ENCODE measurements at places on chromosomes 4 and X.
A peak's percentile ranks its signal among the peaks of the same experiment; 100 is the strongest.

- DNase-seq = no peak
These were observed 18.4 kb upstream of the ANAPC4 start for GRCh38 chr4:25358515-25359275.

GRCh38 chrX:31547416-31547815 lies 475.6 kb upstream of the FTHL17 start:
- DNase-seq = no peak

DNA sequence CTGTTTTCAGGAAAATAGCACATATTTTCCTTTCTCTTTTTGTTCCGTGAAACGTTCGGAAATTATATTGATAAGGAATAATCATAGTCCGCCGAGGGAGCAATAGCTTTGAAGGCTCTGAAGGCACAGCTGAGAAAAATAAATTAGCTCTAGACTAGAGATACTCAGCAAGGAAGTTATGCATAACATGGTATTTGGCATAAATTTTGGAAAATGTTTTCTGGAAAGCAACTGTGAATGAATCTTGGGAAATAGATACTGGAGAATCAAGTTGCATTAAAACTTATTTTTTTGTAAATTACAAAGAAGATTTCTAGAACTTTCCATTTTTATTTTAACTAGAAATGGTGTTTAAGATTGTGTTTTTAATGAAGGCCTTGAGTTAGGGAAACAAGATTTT lies 92.4 kb downstream of the HPRT1 start:
- DNase-seq = no peak

- DNase-seq = no peak
These were observed 5.9 kb downstream of the BCOR start for GRCh38 chrX:40091691-40092421.

- DNase-seq = no peak
These were observed 20.0 kb upstream of the MBNL3 start for GRCh38 chrX:132508834-132509233.

- peak; percentile 33 for DNase-seq
These were observed 121.2 kb upstream of the NAP1L5 start for GRCh38 chr4:88818631-88819470.

DNA sequence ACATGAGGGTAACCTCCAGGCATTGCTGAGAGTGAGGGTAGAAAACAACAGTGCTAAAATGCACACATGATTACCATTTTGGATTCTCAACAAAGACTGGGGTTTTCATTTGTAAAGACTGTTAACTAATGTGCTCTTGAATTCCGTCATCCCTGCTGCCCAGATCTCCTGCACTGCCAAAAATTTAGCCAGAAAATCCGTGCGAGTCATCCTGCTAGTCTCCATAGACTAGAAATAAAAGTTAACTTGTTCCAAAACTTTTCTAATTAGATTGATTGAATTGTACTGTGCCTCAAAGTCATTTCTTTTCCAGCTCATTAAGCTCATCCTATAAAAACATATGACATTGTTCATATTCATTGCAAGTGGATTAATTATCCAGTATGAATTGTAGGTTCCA lies 99.8 kb downstream of the ARSF start:
- no peak for DNase-seq

DNA sequence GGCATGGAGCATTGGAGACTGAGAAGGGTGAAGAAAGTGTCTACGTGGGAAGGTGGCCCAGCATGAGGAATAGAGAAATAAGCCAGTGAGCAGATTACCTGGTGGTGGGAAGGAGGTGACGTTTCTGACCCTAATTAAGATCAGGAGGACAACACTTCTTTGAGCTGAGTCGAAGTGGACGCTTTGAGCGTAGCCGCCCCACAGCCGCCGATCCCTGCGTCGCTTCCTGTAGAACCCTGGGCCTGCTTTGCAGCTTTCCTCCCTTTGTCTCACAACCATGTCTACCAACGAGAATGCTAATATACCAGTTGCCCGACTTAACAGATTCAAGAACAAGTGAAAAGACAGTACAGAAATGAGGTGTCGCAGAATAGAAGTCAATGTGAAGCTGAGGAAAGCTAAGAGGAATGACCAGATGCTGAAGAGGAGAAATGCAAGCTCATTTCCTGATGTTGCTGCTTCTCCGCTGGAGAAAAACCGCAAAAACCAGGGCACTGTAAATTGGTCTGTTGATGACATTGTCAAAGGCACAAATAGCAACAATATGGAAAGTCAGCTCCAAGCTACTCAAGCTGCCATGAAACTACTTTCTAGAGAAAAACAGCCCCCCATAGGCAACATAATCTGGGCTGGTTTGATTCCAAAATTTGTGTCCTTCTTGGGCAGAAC lies 6.4 kb upstream of the ANTXR2 start:
- DNase-seq = no peak
